ENCODE measurements at places on chromosomes 16 and 17.
A peak's percentile ranks its signal among the peaks of the same experiment; 100 is the strongest.

GRCh38 chr16:4515611-4516233 lies 22.9 kb downstream of the CDIP1 start:
- no peak for DNase-seq

DNA sequence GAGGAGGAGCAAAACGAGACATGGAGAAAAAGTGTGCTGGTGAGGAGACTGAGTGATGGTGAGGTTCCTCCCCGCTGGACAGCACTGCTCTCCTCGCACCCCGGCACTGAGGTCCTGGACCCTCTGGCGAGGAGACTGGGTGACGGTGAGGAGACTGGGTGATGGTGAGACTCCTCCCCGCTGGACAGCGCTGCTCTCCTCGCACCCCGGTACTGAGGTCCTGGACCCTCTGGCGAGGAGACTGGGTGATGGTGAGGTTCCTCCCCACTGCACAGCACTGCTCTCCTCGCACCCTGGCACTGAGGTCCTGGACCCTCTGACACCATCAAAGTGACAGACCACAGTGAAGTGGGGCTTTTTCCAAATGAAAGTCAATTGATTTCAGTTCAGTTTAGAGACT lies 10.9 kb downstream of the PITPNA start:
- no peak for DNase-seq

GRCh38 chr17:57174591-57174990 lies 81.7 kb upstream of the MSI2 start:
- no peak for DNase-seq

DNA sequence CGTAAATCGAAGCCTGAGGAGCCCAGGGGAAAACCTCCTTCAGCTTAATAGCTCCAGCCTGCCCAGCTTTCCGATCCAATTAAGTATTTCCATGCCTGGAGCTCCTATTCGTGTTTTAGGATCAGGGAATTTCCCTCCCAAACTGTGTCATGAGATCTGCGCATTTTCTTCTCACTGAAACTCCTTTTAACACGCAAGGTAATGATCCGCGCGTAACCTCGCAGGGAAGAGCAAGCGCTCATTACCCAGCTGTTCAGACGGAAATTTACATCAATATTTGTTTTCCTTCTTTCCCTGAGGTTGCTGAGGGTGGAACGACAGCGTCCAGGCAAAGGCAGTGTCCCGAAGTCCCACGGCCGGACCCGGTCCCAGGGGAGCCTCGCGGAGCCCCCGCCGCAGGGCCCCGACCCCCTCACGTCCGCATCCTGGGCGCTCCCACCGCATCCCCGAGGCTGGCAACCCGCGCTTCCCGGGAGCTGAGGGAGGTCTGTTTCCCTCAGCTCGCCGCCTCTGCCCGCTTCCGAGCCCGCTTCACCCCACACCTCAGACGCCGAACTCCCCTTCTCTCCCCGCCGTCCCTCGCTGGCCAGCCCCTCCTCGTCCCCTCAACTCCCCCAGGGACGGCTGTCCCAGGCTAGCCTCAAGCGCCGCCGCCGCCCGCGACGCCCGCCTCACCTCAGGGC lies 415 bp downstream of the ABCA5 start:
- DNase-seq = no peak

GRCh38 chr16:67806428-67807147 lies at the start of the genes RANBP10 and TSNAXIP1:
Gene RANBP10 (minus strand): TSS chr16:67806560. CDS start chr16:67806536, 24 bp downstream.
Gene TSNAXIP1 (plus strand): TSS chr16:67806889. CDS start chr16:67807150, 261 bp downstream.
- peak; percentile 94 for DNase-seq

GRCh38 chr17:33686171-33686570 lies 393.1 kb upstream of the ASIC2 start:
- no peak for DNase-seq

GRCh38 chr17:79294459-79295071 lies 219.9 kb downstream of the ENGASE start:
- DNase-seq = no peak

- DNase-seq = no peak
These were observed 611 bp downstream of the SMARCE1 start for GRCh38 chr17:40646791-40647623.

- no peak for DNase-seq
These were observed 204.9 kb downstream of the LGALS9B start for GRCh38 chr17:20262226-20263114.

DNA sequence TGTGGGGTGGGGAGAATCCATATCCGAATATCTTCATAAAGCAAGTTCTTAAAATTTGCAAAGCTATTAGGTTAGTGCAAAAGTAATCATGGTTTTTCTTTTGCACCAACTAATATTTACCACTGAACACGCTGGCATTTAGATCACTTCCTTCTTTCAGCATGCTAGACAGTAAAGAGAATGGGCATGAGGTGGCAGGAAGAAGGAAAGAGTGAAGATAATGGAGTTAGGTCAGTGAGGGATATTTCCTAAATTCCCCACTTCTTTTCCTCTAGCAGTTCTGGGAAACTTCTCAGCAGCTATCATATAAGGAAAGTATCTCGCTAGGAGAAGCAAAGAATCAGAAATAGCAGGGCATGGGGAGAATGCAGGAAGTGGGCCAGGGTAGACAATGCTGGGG lies 39.0 kb downstream of the SLC6A4 start:
- DNase-seq = no peak

GRCh38 chr17:47335101-47335936 lies 11.6 kb downstream of the EFCAB13 start:
- no peak for DNase-seq

DNA sequence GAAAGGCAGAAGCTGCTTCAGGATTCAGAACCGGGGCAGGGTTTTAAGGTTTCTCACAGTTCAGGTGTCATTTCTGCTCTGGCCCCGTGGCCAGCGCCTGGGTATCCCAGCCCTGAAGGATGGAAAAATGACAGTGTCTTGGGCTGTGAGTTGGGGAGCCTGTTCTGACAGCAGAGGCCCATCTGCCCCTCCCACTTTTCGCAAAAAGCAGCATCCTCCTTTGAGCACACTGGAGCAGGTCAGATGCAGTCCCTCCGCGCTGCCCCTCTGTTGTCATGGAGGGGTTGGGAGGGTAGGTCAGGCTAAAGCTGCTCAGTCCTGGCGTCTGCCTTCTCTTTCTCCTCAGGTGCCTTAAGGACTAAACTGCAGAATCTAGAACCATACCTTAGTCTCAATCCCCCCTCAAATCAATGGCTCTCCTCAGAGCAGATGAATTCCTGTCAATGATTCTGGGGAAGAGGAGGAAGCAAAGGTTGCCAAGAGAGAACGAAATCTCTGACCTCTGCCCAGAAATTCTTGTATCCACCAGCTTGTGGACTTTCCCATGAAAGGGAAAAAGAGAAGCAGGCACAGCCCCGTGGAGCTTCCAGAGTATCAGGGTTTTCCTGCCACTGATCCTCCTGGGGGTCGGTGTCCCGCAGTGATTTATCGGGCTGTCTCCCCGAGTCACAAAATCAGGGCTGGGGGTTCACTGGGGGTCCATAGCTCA lies 7.3 kb downstream of the NEUROD2 start:
- no peak for DNase-seq

GRCh38 chr17:3004150-3004801 lies 59.1 kb downstream of the OR1D5 start:
- DNase-seq = peak; percentile 6

DNA sequence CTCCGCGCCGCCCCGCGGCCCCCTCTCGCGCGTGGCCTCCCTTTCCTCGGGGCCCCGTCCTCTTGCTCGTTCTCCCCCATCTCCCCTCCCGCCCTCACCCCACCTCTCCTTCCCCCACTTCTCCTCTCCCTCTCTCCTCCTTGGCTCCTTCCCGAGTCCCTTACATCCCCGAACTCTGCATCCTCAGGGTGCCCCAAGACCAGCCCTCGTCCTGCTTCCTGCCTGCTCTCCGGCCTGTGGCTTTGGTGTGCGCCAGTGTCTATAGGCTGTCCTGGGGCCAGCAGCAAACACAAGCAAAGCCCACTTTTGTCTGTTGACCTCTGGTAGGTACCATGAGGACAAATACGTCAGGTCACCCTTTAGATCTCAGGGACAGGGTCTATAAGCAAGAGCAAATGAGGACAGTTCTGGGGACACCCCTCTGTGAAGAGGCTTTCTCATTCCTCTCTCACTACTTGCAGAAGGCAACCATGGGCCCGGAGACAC lies 284 bp upstream of the COPZ2 start:
- no peak for DNase-seq

DNA sequence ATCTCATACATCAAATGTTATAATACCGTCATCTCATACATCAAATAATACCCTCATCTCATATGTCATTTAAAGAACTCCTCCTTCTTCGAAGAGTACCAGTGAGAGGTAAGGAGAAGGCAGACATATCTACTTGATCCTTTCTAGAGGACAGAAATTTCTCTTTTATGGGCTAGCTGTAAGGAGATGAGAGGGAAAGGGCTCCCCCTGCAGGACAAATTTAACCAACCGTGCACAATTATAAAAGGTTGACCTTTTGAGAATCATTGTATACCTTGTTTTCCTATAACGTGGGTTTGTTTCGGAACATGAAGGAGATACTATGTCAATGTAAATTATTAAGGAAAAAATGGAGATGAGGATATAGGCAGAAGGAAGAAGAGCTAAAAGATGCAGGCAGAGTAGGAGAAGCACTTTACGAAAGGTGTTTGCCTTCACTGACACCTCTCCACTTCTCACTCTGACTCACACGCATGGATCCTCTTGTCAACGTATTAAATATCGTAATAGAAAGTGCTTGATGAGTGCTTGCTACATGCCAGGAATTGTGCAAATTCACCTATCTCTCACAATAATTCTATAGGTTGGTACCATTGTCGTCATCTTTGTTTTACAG lies 465.9 kb upstream of the ERCC4 start:
- no peak for DNase-seq

DNA sequence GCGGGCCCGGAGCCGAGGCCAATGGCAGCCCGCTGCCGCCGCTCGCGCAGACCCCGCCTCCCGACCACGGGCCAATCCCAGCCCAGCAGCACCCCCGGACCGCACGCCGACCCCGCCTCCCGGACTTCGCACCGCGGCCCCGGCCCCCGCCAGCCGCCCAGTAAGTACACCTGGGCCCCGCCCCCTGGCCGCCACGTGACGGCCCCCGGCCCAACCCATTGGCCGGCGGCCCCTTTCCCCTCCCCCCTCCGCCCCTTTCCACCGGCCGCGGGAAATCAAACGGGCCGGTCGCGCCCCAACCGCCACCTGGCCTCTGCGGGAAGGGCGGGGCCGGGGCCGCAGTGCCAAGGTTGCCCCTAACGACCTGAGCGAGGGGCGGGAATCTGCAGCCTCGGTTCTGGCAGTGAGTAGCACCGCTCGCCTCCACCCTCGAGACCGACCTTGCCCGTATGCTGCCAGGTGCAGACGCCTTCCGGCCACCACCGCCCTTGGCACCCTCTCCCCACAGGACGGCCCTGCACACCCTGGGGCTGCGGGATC lies at the start of gene YBX2:
Gene YBX2, minus strand, starts transcription at position 26 of the 540 bp plus-strand sequence. CDS start 139 bp downstream, outside the sequence.
- DNase-seq = peak; percentile 39

DNA sequence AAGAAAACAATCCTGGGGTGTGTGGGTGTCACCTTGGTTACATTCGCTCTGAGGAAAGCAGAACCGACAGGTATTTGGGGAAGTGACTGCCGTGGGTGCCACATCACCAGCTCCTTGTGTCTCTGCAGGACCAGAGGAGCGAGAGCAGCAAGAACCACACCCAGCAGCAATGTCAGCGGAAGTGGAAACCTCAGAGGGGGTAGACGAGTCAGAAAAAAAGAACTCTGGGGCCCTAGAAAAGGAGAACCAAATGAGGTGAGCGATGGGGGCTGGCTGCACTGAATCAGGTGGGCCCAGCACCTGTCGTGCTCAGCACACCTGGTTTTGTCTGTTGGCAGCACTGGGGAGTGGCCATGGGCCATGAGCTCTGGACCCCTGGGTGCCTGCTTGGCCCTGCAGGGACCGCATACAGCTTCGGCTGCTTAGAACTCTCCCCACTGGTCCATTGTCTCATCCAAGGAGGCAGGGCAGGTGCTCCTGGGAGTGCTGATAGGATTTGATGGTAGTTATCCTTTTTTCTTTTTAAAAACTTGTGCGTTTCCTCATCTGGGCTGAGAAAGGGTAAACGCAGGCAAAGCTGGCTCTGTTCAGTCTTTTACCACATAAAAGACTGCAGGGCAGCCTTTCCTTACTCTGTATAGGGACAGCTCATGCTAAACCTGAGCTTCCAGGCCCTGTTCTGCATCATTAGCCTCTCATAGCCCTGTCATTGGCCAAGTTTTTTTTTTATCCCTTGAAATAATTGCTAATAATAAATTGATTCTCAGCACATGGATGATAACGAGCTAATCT lies 29.4 kb downstream of the HMOX2 start:
- DNase-seq = peak; percentile 54

DNA sequence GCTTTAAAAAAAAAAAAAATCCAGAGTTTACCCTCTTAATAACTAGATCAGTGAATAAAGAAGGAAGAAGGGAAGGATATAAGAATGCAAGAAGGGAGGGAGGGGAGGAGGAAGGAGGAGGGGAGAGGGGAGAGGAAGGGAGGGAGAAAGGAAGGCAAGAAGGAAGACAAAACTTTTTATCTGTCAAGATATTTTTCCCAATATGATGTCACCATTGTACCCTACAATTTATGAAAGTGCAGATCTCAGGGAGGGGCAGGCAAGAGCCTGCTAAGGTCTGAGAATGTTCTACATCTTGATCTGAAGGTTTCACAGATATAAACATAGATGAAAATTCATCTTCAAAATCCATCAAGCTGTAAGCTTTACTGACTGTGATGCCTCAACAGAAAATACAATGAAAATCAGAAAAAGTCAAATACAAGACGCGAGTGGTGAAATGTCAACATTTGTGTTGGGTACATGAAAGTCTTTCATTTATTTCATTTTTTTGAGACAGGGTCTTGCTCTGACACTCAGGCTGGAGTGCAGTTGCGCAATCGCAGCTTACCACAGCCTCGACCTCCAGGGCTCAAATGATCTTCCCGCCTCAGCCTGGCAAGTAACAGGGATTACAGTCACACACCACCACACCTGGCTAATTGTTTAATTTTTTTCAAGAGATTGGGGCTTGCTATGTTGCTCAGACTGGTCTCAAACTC lies 57.1 kb upstream of the EMP2 start:
- no peak for DNase-seq

DNA sequence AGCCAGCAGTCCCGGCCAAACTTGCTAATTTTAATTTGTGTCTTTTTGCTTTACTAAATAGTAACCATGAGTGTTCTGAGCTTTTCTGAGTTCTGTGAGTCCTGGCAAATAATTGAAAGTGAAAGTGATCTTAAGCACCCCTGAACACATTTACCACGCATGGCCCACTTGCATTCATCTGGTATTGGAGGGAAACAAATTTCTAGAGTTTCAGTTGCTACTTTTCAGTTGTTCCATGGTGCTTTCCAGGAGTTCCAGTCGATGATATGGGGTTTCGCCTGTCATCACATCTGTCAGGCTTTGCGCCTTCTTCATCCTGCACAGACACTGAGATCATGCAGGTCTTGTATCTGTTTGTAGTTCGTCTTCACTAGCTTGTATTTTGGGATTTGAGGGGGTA lies 44.1 kb downstream of the CRLF3 start:
- DNase-seq = no peak

DNA sequence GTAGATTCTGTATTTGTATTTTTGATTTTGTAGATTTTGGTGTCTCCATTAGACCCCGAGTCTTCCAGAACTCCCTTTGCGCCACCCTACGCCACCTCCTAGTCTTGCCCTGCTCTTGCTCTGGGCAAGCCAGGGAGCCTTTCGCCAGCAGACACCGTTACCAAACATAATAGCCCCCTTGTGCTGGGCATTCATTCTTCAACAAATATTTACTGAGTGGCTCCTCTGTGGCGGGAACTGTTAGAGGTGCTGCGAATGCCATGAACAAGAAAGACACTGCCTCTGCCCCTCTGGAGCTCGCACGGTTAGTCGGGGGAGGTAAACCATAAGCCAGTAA lies 841 bp upstream of the GPT2 start:
- DNase-seq = no peak
